Colonic mucosa (tissue), 4 donors: ENCODE measurements at places on chromosomes 2 and 18. TPM values are rescaled to one million over a fixed set of nuclear protein-coding genes. Genes with fewer than 3 reads are reported as not detected.

DNA sequence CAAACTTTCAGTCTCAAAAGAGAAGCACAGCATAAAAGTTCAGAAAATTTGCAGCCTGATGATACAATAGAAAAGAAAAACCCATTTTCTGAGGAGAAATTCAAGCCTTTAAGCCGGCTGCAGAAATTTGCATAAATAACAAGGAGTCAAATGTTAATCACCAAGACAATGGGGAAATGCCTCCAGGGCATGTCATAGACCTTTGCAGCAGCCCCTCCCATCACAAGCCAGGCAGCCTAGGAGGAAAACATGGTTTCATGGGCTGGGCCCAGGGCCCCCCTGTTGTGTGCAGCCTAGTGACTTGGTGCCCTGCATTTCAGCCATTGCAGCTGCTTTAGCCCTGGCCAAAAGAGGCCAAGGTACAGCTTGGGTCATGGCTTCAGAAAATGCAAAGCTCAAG is 54.1 kb upstream of the CAVIN2 start:
- DNase-seq, result no peak

Gene ADAM23
- 0.52 TPM for total RNA-seq

Gene STARD6
- total RNA-seq, result not detected

Gene TRPM8
- not detected for total RNA-seq

Gene UGT1A7
- total RNA-seq, result 3.1 TPM

Gene VPS54
- 16.2 TPM for total RNA-seq

Gene GALR1
- total RNA-seq, result 0.16 TPM

DNA sequence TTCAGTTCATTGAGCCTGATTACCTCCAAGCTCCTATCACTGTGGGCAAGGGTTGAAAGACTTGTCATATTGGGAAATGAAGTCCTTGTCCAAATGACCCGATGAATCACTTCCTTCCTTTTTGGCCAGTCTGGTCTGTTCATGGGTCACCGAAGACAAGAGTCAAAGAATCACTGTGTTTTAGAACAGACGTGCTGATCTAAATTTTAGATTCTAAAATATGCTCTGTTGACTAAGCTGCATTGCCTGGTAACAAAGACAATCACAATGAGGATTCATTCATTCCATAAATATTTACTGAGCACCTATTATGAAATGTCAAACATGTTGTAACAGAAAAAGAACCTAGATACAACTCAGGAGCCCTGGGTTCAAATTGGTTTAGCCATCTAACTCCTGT is 99.4 kb upstream of the RND3 start:
- DNase-seq, result no peak

Gene LRRC30
- not detected for total RNA-seq

DNA sequence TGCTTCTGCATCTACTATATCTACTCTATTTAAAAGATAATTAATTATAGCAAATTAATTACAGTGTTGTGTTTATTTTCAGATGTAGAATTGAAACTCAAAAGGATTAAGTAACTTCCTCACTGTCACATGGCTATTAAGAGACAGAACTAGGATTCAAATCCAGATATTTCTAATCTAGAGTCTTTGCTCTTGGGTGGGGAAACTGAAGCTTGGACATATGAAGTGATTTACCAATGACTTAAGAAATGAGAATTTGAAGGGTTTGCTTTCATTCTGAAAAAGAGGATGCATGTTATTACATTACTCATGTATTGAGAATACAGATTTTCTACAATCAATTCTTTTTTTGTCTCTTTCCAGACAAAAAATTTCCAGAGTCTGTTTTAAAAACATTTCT is 191.5 kb upstream of the SMAD7 start:
- DNase-seq, result no peak

- no peak for DNase-seq
These were observed 533.0 kb downstream of the TMX3 start for GRCh38 chr18:68181956-68182355.

Gene IL1RL2
- total RNA-seq, result 2.8 TPM

GRCh38 chr2:111675419-111676194 is 208.4 kb downstream of the ANAPC1 start:
- no peak for DNase-seq

Gene C2orf66
- not detected for total RNA-seq

Gene BCL2
- 16.4 TPM for total RNA-seq

DNA sequence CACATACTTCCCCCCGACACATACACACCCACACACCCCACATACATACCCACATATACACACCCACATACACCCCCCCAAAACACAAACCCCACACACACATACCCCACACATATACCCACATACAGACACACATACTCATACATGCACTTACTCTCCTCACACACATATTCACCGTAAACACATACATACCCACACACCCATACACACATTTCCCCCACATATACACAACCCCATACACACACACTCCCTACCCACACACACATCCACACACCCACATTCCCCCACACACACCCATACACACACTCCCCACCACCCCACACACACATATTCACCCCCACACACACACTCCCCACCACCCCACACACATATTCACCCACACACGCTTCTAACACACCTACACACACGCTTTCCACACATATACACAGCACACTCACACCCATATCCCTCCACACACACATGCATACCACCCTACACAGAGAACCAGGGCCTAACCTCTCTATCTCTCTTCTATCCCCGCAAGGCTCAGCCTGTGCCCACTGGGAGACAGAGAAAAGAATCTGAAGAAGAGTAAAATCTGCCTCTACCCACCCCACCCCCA is 182.4 kb upstream of the ETAA1 start:
- DNase-seq, result no peak

DNA sequence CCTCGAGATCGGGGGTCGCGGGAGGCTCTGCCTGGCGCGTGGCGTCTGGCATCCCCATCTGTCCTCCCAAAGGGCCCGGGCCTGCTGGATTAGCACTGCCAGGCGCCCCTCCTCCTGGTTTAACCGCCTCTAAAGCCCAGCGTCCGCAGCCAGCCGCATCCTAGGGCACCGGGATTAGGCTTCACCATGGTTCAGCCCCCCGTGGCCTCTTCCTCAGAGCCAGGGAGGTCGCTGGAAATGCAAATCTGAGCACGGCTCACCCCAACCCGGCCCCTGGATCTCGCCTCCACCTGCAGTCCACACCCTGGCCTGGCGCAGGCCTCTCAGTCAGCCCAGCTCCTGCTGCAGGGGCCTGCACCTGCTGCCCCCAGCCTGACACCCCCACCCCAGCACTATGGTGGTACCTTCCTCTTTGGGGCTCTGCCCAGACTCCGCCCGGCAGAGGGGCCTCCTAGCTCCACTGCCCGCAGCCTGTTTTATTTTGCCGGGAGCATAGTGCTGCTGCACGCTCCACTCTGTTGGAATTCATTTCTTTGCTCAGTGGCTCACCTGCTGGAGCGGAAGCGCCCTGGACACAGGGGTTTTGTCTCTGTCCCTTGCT is 13.2 kb downstream of the PRELID3A start:
- DNase-seq, result no peak

Gene CFLAR
- total RNA-seq, result 126 TPM

DNA sequence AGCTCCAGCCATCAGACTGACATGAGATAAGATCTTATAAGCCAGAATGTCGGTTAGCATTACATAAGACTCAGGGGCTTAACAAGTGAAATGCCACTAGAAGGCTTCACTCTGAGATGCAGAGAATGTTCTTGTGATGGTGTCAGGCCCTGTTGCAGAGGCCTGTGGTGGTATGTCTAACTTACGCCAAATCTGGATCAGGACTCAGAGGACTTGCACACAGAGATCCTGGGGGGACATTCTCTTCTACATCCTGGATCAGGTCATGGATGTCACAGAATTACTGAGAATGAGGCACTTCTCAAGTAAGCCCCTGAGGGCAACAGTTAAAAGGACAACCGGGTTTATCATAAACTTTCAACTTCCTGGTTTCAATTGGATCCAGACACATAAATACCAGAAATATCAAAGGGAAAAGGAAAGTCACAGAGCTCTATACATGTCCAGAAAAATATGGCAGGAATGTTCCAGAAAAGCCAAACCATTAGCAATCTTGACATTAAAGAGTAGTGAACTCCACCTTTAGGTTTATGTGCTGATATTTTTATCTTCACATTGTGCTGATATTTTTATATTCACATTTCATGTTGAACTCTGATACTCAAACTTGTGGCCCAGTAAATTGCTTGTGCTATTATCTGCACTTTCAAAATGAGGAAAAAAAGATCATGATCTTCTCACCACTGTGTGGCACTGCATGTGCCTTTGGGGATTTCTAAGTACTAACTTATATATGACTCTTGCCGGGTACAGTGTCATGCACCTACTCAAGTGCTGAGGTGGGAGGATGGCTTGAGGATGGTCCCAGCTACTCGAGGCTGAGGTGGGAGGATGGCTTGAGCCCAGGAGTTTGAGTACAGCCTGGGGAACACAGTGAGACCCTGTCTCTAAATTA is 137.5 kb upstream of the RNF152 start:
- DNase-seq, result no peak

- no peak for DNase-seq
These were observed 44.3 kb upstream of the NEUROD1 start for GRCh38 chr2:181724662-181725061.

DNA sequence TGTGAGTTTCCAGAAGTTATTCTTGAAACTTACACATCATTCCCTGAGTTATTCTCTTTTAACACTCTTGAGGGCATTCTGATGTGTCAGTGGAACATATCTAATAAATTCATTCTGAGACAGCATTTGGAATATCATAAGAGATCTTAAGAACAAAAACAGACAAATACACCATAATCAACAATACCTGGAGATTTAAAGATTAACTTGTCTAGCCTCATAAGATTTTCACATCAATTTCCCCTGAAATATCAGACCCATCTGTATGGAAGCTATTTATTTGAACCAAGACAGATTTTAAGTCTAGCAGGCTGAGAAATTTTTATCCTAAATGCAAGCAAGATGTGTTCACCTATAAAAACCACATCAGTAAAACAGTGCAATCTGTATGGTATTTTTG is 181.6 kb downstream of the NYAP2 start:
- DNase-seq, result no peak

DNA sequence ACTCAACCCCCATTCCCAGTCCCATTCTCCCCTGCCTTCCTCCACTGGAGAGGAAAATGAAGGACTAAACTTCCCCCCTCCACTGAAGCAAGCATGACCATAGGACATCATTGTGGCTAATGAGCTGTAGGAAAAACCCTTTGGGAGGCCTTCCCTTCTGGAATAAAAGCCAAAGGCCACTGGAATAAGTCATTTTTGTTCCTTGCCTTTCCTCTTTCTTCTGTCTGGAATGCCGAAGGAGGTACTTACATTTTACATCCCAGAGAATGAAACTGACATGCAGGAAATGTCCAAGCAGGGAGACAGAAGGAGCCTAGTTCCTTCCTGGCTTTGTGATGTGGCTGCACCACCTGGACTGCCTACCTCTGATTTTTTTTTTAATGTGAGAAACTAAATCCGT is 9.1 kb upstream of the PTPRM start:
- DNase-seq, result no peak

GRCh38 chr2:86195055-86195807 is at the start of gene IMMT:
IMMT (minus strand) TSS chr2:86195462; CDS start chr2:86195382, 80 bp downstream.
- peak; percentile 96 for DNase-seq

Gene SIGLEC15
- total RNA-seq, result not detected

- DNase-seq, result no peak
These were observed 307.2 kb downstream of the MYCN start for GRCh38 chr2:16247326-16248122.

Gene TMEM200C
- total RNA-seq, result 0.53 TPM

GRCh38 chr18:36492604-36493329 is 195.3 kb downstream of the FHOD3 start:
- DNase-seq, result no peak

Gene IL36G
- 0.40 TPM for total RNA-seq

GRCh38 chr18:57054891-57055290 is 92.0 kb upstream of the BOD1L2 start:
- no peak for DNase-seq

- DNase-seq, result peak; percentile 57
These were observed 646 bp downstream of the PHLPP1 start for GRCh38 chr18:62715759-62716615.

- DNase-seq, result no peak
These were observed 206.1 kb downstream of the ZFP36L2 start for GRCh38 chr2:43020296-43020695.

GRCh38 chr18:8828798-8829197 is 123.4 kb downstream of the MTCL1 start:
- no peak for DNase-seq

Gene HRH4
- 0.11 TPM for total RNA-seq

Gene BOLL
- not detected for total RNA-seq

GRCh38 chr2:156399950-156400705 is 36.1 kb upstream of the GPD2 start:
- DNase-seq, result peak; percentile 79

Gene POTEI
- 0.10 TPM for total RNA-seq

Gene VWC2L
- not detected for total RNA-seq

- no peak for DNase-seq
These were observed 178.4 kb downstream of the MEMO1 start for GRCh38 chr2:31832363-31832762.

Gene OST4
- 272 TPM for total RNA-seq

Gene IL1RN
- 1.5 TPM for total RNA-seq

GRCh38 chr2:15634846-15635490 is 43.3 kb downstream of the DDX1 start:
- no peak for DNase-seq
